ENCODE measurements at places on chromosomes 16 and 17.

DNA sequence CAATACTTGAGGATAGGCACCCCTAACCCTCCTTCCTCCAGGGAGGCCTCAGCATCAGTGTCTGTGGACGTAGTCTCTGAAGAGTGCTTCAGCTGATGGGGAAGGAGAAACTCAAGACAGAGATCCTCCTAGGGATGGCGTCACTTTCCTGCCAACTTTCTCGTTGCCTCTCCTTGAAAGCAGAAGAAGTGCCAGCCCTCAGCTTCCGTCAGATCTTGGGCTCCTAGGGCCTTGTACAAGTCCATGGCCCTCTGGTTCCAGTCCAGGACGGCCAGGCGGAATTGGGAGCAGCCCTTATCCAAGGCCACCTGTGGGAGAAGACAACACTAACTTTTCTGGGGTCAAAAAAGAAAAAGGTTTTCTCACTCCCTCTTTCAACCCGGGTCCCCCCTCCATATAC, 1.3 kb downstream of the SAT2 start:
- DNase-seq = no peak

GRCh38 chr17:18963126-18964017, 11.4 kb downstream of the SLC5A10 start:
- DNase-seq = no peak

DNA sequence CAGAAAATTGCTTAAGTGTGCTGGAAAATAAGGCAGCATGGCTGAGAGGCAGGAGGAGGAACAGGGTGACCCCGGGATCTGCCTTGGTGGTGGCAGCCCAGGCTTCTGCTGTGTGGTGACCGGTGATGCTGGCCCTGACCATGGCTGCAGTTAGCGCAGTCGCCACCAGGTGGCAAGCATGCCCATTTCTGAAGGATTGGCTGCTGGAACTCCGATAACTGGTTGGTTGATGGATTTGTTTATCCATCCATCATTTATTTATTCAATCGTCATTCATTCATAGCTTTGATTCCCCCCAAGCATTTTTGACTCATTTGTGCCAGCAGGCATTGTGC, 29.1 kb upstream of the ITGA3 start:
- peak; percentile 78 for DNase-seq

- no peak for DNase-seq
These were observed 5.8 kb upstream of the RAB11FIP4 start for GRCh38 chr17:31385428-31386285.

DNA sequence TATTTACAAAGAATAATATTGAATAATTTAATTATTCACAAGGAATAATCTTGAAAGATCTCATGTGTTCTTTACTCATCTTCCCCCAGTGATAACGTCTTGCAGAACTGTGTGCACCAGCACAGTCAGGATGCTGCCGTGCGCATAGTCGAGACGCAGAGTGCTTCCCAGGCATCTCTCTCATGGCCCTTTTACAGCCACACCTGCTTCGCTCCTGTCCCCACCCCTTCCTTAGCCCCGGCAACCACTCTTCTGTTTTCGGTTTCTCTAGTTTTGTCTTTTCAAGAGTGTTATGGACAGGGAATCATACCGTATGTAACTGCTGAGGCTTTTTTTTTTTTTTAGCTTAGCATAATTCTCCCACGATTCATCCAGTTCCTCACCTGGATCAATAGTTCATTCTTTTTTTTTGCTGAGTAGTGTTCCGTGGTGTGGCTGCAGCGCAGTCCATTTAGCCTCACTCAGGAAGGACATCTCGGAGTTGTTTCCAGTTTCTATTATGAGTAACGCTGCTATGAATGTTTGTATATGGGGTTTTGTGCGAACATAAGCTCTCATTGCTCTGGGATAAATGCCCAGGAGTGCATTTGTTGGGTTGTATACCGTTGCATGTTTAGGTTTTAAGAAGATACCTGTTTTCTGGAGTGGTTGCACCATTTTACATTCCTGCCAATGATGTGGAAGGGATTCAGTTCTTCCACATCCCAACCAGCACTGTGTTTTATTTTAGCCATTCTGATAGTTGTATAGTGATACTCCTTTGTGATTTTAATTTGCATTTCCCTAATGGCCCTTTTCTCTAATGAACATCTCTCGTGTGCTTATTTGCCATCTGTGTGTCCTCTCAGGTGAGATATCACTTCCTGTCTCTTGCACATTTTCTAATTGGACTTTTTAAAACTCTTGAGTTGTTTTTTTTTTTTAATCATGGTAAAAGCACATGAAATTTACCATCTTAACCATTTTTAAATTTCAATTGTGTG, 47.6 kb downstream of the SEC14L1 start:
- no peak for DNase-seq

GRCh38 chr17:80575057-80575875, 30.6 kb downstream of the RPTOR start:
- peak; percentile 94 for DNase-seq

DNA sequence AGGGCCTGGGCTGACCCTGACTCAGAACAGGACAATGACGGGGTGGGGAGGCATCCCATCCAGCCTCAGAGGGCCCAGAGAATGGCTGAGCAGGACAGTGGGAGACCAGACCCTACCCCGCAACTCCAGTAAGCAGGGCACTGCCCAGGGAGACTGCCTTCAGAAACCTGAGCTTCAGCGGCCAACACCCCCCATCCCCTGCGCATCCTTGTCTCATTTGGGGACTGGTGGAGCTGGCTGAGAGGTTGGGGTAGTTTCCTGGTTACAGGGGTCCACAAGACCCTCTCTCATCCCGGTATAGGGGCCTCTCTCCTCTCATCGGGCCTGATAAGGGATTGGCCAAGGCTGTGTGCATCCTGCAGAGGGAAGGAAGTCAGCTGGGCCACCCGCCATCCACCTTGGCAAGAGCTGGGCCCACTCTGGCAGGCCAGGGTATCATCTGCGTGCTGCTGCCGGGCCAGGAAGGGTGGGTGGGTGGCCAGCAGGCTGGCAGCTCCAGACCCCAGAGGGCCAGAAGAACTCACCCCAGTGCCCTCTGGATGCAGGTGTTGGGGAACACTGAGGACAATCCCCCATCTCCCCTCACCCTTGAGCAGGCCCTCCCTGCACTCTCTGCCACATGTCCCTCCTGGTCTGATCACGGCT, 229.1 kb downstream of the KATNIP start:
- DNase-seq = no peak

DNA sequence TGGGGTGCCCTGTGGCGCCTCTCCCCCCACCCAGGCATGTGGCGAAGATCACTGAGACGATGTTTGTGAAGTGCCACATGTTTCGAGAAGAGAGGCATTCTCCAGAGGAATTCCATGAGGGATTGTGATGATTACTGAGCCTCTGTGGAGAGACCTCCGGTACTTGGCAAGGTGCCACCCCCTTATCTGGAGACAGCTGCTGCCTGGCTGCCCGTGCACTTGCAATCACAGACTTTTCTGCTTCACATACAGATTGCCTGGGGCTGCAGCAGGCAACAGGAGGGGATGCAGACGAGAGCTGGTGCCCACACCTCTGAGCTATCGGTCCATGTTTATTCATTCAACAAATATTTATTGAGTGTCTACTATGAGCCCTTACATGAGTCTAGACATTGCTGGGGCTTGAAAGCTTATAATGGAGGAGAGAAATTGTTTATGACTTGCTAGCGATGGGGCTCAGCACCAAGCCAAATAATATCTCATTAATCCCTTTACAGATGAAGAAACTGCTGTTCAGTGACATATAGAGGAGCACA, 317.2 kb upstream of the ZFHX3 start:
- DNase-seq = no peak

- peak; percentile 53 for DNase-seq
These were observed 105.2 kb downstream of the RPTOR start for GRCh38 chr17:80649672-80650330.

DNA sequence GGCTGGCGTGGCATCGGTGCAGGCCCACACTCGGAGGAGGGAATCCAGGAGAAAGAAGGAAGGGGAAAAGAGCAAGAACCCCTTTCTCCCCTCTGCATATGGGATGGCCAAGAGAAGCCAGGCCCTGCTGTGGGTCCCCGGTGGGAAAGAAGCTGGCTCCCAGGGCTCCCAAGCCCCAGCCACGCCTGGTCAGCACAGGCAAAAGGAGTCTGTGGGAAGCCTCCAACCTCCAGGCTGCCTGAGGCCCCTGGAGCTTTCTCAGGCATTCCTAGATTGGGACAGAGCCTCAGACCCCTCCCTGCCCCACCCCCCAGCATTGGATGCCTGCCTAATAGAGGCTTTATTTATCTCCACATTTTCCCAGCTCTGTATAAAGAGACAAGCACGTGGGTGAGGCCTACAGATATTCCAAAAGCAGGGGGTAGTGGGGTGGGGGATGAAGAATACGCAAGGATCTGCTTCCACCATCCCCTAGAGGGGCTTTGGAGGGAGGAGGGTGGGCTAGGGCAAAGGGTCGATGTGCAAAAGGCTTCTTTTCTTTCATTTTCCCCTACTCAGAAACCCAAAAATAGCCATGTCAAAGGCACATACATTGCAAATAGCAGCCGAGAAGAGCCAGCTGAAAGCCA, 56.4 kb downstream of the MPRIP start:
- DNase-seq = no peak

- no peak for DNase-seq
These were observed 8.2 kb downstream of the CRAMP1 start for GRCh38 chr16:1620391-1620790.

- DNase-seq = no peak
These were observed 495 bp downstream of the PARN start for GRCh38 chr16:14629612-14629918.

DNA sequence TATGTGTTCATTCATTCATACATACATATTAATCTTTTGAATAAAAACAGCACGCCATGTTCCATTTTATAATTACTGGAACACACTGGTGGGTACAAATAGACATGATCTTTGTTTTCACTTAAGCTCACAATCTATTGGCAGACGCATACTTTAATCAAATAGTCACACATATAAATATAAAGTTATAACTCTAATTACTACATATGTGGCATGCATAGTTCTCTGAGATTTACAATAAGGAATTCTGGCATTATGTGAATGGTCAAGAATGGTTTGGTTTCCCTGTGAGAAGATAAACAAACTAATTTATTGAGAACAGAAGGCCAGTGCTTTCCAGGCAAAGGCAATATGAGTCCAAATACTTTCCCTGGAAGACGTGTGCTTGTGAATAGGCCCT, 576.2 kb downstream of the CDH8 start:
- no peak for DNase-seq

DNA sequence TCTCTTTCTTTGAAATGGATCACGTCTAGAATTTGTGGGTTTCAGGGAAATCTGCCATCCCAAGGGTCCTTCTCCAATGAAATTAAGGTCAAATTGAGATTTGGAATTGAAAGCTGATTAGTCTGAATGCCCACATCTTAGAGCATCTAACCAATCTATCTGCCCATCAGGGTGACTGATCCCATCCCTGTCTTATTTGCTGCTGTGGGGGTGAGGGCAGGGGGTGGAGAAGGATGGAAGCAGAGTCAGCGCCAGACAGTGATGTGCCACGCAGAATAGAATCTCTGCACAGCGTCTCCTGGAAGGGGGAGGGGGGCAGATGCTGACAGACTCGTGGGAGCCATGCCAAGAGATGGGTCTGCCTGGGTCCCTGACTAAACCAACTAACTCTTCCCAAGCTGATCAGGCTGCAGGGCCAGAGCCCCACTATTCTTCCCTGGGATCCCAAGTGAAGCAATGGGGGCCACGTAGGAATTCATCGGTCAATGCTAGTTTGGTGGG, 32.1 kb downstream of the CDK5RAP3 start:
- no peak for DNase-seq

Data from OCI-M1 (cell line).